ENCODE measurements at places on chromosomes 1 and 21.
A peak's percentile ranks its signal among the peaks of the same experiment; 100 is the strongest.

- DNase-seq, result no peak
Observed at GRCh38 chr1:168164771-168165170, 14.0 kb upstream of the TIPRL start.

- DNase-seq, result peak; percentile 62
Observed at GRCh38 chr1:234849832-234850231, 239.9 kb upstream of the IRF2BP2 start.

DNA sequence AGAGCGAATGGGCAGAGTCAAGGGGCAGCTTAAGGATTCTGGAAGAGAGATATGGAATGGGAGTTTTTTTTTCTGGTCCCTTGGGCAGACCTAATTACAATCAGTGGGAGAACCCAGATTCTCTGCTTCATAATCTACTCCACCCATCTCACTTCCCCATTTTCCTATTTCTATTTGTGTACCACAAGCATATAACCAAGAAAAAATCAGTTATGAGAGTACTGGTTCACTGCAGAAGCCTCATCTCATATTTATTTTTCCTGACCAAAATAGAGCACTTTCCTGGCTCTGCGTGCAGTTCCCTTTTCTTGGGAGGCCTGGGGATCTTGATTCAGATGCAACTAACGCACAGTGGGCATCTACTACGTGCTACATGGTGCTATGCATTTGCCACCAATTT is 82.2 kb upstream of the SLFNL1 start:
- peak; percentile 7 for DNase-seq

- no peak for DNase-seq
Observed at GRCh38 chr1:165747632-165748447, 20.8 kb downstream of the TMCO1 start.

- DNase-seq, result no peak
Observed at GRCh38 chr1:59006289-59006658, 222.4 kb upstream of the JUN start.
